ENCODE measurements at places on chromosomes 1 and 21.

DNA sequence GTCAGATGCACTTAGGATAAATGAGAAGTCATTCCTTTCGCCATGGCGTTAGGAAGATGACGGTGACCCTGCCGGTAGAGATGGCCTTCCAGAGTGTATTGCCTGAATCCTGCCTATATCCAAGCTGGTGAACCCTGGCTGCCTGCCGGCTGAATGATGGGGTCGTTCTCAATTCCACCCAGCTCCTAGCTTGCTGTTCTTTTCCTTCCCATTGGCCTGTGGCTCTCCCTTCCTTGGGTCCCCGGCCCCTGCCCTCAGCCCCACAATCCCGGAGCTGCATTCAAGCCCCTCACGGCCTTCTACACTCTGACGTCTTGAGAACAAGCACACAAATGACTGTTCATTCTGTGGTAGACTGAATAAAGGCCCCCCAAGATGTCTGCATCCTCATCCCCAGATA is 28.2 kb upstream of the ZBTB21 start:
- DNase-seq: no peak

- no peak for DNase-seq
Measured at GRCh38 chr1:36143424-36143823, 5.9 kb downstream of the TRAPPC3 start.

DNA sequence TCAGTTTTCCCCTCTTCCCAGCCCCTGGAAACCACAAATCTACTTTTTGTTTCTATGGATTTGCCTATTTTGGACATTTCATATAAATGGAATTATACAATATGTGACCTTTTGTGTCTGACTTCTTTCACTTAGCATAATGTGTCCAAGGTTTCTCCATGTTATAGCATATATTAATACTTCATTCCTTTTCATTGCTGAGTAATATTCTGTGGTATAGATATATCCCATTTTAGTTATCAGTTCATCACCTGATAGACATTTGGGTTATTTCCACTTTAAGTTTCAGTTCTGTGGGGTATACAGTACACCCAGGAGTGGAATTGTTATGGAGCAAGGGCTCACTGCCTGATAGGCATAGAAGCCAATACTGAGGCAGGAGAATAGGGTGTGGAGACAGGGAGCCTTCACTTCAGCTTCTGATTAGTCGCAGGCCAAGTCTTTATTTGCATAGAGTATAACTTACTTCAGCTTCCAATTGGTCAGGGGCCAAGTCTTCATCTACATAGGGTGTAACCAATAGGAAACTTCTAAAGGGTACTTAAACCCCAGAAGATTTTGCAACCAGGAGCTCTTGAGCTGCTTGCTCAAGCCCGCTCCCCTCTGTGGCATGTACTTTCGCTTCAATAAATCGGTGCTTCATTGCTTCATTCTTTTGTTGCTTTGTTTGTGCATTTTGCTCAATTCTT is 8.3 kb upstream of the NVL start:
- DNase-seq: no peak

GRCh38 chr1:162884831-162885230 is 23.9 kb upstream of the CCDC190 start:
- no peak for DNase-seq

All from SK-N-DZ (cell line).